Prostate gland (tissue), 2 donors: ENCODE measurements at places on chromosomes 7 and 10. TPM values are rescaled to one million over a fixed set of nuclear protein-coding genes. Genes with fewer than 3 reads are reported as not detected.
A peak's percentile ranks its signal among the peaks of the same experiment; 100 is the strongest.

- no peaks in the 10 kb centered on the region for H3K36me3 ChIP-seq
- no peak overlapping the region for H3K27ac ChIP-seq
- no peak for DNase-seq
Observed at GRCh38 chr10:43057231-43057711, 19.6 kb upstream of the RET start.

DNA sequence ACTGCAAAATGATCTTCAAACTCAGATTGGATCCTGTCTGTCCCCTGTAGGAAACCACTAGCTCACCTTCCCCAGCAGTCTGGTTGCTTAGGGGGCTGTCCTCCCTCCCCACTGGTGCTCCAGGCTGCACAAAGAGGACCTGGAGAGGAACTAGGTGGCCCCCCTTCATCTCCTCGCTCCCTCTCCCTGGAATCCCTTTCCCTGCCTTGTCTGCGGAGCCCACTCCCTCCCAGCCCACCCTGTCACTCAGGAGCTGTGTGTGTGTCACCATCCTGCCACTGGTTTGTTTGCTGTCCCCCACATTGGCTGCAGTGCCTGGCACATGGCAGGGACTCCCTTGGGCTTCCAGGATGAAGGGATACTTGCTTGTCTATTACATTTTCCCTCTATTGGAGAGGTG lies 35.5 kb upstream of the ZMIZ2 start:
- no peak overlapping the region for H3K4me3 ChIP-seq
- no peaks in the 10 kb centered on the region for H3K27me3 ChIP-seq
- no peaks in the 10 kb centered on the region for H3K36me3 ChIP-seq
- no peak for DNase-seq
- H3K27ac ChIP-seq, result no peak overlapping the region

- H3K36me3 ChIP-seq, result no peaks in the 10 kb centered on the region
- no peak overlapping the region for H3K4me3 ChIP-seq
- H3K27me3 ChIP-seq, result no peaks in the 10 kb centered on the region
- no peak overlapping the region for H3K27ac ChIP-seq
Observed at GRCh38 chr7:7773334-7774309, 55.2 kb upstream of the RPA3 start.

DNA sequence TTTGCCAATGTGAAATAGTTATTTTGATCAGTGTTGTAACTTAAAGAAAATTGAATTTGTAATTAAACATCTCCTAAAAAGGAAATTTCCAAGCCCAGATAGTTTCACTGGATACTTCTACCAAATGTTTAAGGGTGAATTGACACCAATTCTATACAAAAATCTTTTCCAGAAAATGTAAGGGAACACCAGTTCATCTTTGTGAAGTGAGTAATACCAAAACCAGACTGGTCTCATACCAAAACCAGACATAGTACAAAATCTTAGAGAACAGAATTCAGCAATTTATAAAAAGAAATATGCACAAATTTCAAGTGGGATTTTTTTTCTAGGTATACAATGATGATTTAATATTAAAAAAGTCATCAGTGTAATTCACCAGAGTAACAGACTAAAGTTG lies 86.0 kb upstream of the ZNF32 start:
- no peaks in the 10 kb centered on the region for H3K4me1 ChIP-seq
- no peaks in the 10 kb centered on the region for H3K27me3 ChIP-seq
- no peaks in the 10 kb centered on the region for H3K36me3 ChIP-seq
- no peak overlapping the region for H3K4me3 ChIP-seq
- H3K27ac ChIP-seq, result no peak overlapping the region

DNA sequence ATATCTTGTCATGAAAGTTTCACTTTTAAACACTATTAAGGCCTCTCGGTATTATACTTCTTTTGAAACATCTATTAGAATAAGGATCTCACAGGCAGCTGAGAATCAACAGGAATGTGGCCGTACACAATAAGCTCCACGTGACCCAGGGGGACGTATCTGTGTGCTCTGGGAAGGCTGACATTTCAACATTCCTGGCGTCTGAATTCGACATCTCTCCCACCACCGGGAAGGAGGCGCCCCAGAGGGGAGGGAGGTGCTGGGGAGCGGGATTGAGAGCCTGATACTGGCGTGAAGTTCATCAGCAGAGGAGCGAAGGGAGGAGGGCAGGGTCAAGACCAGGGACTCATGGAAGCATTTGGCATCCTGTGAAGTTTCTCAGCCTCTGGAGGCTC lies 401.3 kb downstream of the DNAJB6 start:
- H3K4me1 ChIP-seq, result no peaks in the 10 kb centered on the region
- no peaks in the 10 kb centered on the region for H3K27me3 ChIP-seq
- H3K4me3 ChIP-seq, result no peak overlapping the region
- no peak for DNase-seq
- H3K36me3 ChIP-seq, result no peaks in the 10 kb centered on the region

DNA sequence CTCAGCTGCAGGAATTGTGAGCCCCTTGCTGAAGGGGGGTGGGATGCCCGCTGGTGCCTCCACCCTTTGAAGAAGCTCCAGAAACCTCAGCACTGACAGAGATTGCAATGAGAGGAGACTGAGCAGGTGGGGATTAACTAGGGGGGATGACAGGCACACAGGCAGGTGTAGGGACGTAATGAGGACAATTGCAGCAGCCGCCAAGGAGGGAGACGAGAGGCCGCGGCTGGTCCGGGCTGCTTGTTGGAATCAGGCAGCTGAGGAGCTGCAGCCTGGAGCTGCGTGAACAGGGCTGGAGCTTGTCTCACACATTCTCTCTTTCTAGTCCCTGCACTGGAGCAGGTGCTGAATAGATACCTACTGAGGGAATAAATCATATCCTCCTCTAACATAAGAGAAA lies 122.0 kb upstream of the TCERG1L start:
- peaks cover 6% of the 10 kb centered on the region for H3K27me3 ChIP-seq
- no peaks in the 10 kb centered on the region for H3K4me1 ChIP-seq
- no peaks in the 10 kb centered on the region for H3K36me3 ChIP-seq
- no peak for DNase-seq
- H3K27ac ChIP-seq, result no peak overlapping the region

DNA sequence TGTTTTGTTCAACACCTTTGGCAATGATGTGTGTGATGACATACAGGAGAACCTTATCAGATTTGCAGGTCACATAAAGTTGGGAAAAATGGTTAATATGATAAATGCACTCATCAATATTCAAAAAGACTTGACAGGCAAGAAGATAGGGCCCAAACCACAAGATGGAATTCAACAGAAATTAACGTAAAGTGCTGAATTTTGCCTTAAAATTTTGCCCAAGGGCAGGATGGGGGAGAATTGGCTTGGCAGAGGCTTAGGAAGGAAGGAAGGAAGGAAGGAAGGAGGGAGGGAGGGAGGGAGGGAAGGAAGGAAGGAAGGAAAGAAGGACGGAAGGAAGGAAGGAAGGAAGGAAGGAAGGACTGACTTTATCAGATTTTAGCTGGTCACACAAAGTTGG lies 35.3 kb downstream of the CARD11 start:
- DNase-seq, result no peak
- H3K4me3 ChIP-seq, result no peak overlapping the region
- H3K4me1 ChIP-seq, result no peaks in the 10 kb centered on the region
- no peak overlapping the region for H3K27ac ChIP-seq
- no peaks in the 10 kb centered on the region for H3K27me3 ChIP-seq

GRCh38 chr7:150962553-150963399 lies 15.3 kb downstream of the KCNH2 start:
- no peaks in the 10 kb centered on the region for H3K36me3 ChIP-seq
- H3K27ac ChIP-seq, result peak overlapping the region; percentile 57
- no peaks in the 10 kb centered on the region for H3K27me3 ChIP-seq
- H3K4me1 ChIP-seq, result no peaks in the 10 kb centered on the region

GRCh38 chr10:31456468-31456867 lies 137.5 kb downstream of the ZEB1 start:
- no peaks in the 10 kb centered on the region for H3K36me3 ChIP-seq
- H3K27me3 ChIP-seq, result no peaks in the 10 kb centered on the region
- DNase-seq, result no peak
- no peaks in the 10 kb centered on the region for H3K4me1 ChIP-seq
- H3K27ac ChIP-seq, result no peak overlapping the region
- H3K4me3 ChIP-seq, result no peak overlapping the region

- H3K27ac ChIP-seq, result no peak overlapping the region
- no peak for DNase-seq
- H3K27me3 ChIP-seq, result no peaks in the 10 kb centered on the region
- no peaks in the 10 kb centered on the region for H3K36me3 ChIP-seq
- H3K4me1 ChIP-seq, result no peaks in the 10 kb centered on the region
Observed at GRCh38 chr7:55484834-55485233, 87.5 kb downstream of the VOPP1 start.

- no peak overlapping the region for H3K4me3 ChIP-seq
- no peak overlapping the region for H3K27ac ChIP-seq
- no peak for DNase-seq
- no peaks in the 10 kb centered on the region for H3K36me3 ChIP-seq
Observed at GRCh38 chr10:104842704-104843103, 201.6 kb downstream of the SORCS3 start.

- H3K36me3 ChIP-seq, result no peaks in the 10 kb centered on the region
- no peak overlapping the region for H3K4me3 ChIP-seq
- H3K27me3 ChIP-seq, result no peaks in the 10 kb centered on the region
- H3K4me1 ChIP-seq, result no peaks in the 10 kb centered on the region
- H3K27ac ChIP-seq, result no peak overlapping the region
Observed at GRCh38 chr7:37212556-37212955, 236.1 kb downstream of the ELMO1 start.

DNA sequence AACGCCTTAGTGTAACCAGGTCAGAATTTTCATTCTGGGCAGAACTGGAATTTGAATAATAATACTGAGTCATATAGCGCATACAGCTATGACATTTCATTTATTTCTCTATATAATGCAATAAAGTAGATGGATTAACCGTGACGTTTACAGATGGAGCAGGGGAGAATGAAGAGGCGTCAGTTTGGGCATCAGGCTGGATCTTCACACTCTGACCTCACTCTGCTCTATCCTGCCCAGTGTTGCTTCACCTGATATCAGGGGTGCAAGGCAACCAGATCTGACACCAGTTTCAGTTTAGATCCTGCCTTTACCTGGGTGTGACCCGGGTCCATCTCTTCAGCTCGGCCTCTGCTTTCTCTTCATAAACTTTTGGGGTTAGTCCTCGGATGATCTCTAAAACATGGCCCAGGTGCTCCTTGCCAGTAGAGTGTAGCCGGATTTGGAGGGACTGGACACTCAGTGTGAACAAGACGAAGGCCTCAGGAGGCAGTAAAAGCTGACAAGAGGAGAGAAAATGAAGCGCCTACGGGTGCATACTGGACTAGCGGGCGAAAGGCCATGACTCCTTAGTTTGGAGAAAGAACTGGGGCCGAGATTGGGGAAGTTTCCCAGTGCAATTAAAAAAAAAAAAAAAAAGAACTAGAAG lies 1.4 kb upstream of the ZYX start:
- H3K27ac ChIP-seq, result peak overlapping the region; percentile 97
- no peaks in the 10 kb centered on the region for H3K27me3 ChIP-seq
- no peak for DNase-seq
- peaks cover 5% of the 10 kb centered on the region for H3K4me1 ChIP-seq

- no peaks in the 10 kb centered on the region for H3K27me3 ChIP-seq
- H3K27ac ChIP-seq, result no peak overlapping the region
- no peak overlapping the region for H3K4me3 ChIP-seq
- H3K4me1 ChIP-seq, result no peaks in the 10 kb centered on the region
- DNase-seq, result no peak
Observed at GRCh38 chr7:126040114-126041045, 1110.8 kb upstream of the POT1 start.

DNA sequence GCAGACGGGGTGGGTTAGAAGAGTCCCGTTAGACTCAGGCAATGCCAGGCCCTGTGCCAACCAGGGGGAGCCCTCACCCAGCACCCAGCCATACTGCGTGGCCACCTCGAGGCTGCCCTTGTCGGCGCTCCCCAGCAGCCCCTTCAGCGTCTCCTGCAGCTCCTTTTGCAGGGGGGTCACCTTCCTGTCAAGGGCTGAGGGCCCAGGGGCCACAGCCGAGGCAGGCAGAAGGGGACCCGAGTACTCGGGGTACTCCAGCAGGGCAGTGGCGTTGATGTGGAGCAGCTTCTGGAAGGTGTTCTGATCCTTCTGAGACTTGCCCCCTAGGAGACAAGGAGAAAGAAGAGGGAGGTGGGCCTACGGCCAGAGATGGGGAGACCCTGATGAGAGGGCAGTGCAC lies 9.7 kb downstream of the TBRG4 start:
- H3K27me3 ChIP-seq, result no peaks in the 10 kb centered on the region
- no peak for DNase-seq
- H3K27ac ChIP-seq, result no peak overlapping the region
- no peak overlapping the region for H3K4me3 ChIP-seq
- no peaks in the 10 kb centered on the region for H3K4me1 ChIP-seq

DNA sequence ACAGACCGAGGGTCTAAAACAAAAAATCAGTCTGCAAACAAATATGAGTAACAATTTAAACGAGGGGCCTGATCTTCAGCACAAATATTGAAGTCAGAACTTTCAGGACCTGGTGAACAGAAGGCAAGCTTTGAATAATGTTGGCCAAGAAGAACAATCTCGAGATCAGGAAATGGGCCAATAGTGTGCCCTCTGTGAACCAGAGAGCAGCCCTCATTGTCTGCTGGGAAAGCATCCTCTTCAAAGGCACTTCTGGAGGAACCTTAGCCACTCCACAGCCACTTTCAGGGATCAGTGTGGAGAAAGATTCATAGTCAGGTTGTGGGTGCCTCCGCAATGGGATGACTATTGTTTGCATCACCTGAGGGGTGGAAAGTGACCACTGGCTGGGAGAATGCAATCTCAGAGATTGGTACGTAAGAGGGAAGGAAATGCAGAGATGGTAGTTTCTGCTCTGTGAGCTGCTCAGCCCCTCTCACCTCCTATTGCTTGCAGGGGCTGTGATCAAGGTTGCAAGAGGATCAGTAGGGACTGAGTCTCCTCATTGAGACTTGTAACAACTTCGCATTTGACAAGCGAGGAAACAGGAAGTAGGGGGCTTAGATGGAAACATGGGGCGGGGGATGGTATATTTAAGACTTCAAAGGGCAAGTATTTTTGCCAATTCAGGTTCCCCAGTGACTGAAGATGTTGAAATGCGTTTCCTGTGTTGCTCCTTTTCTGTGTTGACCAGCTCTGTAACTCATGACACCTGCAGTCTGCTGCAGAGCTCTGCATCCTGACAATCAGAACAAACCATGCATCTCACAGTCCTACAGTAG lies 28.4 kb upstream of the IFRD1 start:
- H3K27me3 ChIP-seq, result no peaks in the 10 kb centered on the region
- DNase-seq, result no peak

NME8 gene
- not detected for total RNA-seq

ACTL6B gene
- 2.4 TPM for total RNA-seq

ZNF117 gene
- 26.8 TPM for total RNA-seq

ACBD7 gene
- total RNA-seq, result 0.91 TPM

OR13A1 gene
- total RNA-seq, result not detected

SYNPO2L gene
- 0.23 TPM for total RNA-seq

GNAT3 gene
- not detected for total RNA-seq

GRID1 gene
- total RNA-seq, result 1.0 TPM

PRSS1 gene
- total RNA-seq, result not detected

TMEM184A gene
- total RNA-seq, result 15.4 TPM

TMEM273 gene
- total RNA-seq, result 1.1 TPM

CALCR gene
- total RNA-seq, result not detected
